ENCODE measurements at places on chromosomes 4 and X.

- no peak for DNase-seq
Observed at GRCh38 chrX:70497026-70497425, 52.4 kb downstream of the DLG3 start.

- no peak for DNase-seq
Observed at GRCh38 chr4:96736352-96736889, 896.5 kb downstream of the PDHA2 start.

GRCh38 chrX:87924619-87925018 is 407.0 kb downstream of the KLHL4 start:
- DNase-seq: no peak

DNA sequence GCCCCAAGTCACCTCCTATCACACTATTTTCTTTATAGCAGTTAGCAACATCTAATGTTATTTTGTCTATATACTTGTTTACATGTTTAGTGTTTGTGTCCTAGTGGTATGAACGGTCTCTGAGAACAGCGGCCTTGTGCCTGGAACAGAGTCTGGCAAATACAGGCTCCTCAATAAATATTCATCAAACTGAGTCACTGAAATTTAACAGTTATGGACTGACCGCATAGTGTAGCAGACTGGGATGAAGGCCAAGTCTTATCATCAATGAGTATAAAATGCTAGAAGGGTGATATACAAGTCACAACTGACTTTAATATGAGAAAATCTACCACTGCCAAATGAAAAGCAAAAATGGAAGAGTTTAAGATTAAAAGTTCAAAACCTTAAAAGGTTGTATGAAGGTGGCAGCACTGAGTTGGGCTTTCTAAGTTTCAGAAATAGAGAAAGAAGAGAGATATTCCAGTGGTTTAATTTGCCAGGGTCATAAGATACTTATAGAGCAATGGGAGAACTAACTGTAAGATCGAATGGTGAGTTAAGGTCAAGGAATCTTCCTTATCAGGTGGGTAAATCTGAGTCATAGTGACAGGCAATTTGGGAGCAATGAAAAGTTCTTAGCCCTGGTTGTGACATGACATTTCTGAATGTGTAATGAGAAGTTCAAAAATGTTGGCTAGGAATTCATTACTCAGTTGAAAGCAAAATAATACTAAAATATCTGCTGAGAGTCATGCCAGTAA is 34.9 kb downstream of the ELOVL6 start:
- DNase-seq: no peak

GRCh38 chrX:112058255-112058654 is 24.3 kb downstream of the TRPC5 start:
- no peak for DNase-seq

DNA sequence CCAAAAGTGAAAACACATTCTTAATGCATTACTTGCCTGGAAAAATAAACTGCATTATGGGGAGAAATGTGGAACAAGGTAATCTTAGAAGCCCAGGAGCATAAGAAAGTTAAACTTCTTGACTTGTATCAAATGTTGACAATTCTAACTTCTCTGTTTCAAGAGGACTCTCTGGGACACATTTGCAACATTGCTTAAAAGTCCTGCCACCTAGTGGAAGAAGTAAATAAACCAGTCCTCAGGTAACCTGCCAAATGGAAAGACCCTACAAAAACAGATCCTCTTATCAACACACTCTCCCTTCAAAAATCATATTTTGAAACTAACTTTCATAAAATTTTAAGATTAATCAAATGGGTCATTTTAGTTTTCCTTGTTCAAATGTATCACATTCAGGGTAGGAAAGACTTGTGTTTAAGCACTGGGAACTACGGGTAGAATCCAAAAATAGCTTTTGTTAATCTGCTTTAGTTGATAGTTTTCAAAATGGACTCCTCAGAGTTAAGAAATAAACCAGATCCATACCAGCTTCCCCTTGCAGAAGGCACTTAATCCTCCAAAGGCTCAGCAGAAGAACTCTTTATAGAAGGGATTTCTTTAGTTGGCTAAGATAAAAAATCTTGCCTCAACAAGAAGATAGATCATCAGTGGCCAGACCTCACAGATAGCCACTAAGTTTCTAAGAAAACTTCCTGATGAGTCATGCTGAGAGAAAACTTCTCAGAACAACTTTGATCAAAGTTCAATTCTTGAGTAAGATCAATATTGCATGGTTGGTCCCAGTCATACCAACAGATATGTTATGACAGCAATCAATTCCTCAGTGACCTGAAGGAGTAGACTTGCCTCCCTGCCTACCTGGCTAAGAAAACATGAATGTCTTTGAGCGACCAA is 141.7 kb downstream of the HHIP start:
- no peak for DNase-seq

DNA sequence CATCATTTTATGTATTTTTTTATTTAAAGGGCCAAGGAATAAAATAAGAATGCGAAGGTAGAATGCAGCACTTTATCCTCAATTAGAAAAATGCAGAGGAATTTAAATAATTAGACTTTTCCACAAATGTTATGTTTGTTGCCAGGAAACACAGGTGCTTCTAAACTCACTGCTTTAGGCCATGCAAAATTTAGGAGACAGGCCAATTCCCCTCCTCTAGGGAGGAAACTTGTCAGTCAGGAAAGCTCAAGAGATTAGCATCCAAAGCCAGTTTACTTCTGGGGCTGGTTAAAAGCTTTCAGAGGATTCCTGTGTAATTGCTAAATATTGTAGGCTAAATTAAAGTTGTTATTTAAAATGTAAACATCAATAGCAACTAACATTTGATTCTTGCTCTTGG is 124.5 kb downstream of the DMD start:
- no peak for DNase-seq

DNA sequence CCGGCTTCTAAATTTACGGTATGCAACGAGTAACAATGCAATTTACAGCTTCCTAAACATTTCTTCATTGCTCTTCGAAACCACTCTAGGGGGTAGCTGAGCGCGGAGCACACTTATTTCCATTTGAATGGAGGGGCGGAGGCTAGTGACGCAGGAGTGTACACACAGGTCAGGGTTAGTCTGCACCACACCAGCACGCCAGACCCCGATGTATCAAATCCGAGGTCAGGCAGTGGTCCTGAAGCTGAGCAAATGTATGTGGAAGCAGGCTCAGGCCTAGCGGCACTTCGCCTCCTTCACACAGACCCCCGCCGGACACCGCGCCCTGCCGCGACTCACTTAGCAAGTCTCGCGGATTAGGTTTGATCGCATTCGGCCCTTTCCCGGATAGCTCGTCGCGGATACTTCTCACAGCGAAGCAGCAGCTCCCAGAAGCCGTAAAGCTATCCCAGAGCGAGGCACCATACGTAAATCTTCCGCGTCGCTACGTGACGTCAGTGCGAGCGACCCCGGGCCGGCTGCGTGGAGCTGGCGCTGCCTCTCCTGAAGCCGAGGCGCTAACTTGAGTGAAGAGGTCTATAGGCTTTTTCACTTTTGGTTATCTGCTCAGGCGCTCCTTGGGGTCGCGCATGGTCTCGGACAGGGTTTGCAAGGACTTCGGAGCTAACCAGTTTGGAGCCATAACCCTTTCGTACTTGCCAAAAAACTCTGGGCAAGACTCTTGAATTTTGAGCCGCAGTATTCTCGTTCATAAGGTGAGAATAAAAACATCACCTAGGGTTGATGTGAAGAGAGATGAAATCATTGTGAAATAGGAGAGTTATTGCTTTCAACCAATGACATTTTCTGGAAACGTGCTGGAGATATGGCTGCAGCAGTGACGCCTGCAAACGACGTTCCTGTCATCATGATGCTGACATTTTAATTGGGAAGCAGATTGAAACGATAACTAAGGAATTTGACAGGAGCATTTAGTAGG is at the start of gene AASDH:
AASDH (minus strand) TSS at position 469 of the 979 bp plus-strand sequence. CDS start 3,192 bp downstream, outside the sequence.
- DNase-seq: peak; percentile 85

DNA sequence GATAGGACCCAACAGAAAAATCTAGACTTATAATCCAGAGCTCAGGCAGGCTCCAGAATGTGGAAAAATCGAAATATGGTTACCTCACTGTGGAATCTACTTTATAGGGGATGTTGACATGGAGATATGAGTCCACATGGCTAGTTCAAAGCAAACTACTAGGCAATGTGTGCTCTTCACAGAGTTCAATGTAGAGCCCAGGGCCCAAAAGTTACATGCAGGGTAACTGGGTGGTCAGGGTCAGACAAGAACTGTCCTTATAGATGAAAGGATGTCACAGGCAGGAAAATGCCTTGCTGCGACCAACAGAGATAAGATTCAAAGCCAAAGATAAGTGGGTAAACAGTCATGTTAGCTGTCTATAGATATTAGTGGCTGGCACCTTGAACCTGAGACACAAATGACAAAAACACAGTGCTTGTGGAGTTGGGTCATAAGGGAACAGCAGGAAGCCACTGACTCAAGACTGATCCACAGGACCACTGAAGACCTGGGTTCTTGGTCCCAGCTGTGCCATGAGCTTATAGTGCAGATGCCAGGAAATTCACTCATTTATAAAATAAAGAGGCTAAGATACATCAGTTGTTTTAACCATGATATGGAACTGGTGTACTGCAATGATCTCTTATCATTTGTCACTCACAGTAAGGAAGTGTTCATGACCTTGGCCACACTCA is 101.7 kb upstream of the MBNL3 start:
- no peak for DNase-seq

DNA sequence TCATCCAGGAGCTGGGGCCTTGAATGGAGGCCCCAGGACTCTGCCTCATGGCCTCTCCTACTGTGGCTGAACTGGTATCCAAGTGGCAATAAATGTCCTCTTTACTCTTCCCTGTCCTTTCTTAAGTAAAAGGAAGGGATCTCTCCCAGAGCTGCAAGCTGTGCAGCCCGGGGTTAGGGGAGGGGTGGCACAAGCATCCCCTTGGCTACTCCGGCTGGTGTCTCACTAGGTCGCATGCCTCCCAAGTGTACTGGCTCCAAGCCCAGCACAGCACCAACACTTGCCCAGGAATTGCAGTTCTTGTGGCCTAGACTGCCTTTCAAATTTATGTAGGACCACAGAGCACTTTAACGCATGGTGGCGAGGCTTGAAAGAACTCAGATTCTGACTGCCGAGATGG is 44.7 kb upstream of the MED14 start:
- no peak for DNase-seq

DNA sequence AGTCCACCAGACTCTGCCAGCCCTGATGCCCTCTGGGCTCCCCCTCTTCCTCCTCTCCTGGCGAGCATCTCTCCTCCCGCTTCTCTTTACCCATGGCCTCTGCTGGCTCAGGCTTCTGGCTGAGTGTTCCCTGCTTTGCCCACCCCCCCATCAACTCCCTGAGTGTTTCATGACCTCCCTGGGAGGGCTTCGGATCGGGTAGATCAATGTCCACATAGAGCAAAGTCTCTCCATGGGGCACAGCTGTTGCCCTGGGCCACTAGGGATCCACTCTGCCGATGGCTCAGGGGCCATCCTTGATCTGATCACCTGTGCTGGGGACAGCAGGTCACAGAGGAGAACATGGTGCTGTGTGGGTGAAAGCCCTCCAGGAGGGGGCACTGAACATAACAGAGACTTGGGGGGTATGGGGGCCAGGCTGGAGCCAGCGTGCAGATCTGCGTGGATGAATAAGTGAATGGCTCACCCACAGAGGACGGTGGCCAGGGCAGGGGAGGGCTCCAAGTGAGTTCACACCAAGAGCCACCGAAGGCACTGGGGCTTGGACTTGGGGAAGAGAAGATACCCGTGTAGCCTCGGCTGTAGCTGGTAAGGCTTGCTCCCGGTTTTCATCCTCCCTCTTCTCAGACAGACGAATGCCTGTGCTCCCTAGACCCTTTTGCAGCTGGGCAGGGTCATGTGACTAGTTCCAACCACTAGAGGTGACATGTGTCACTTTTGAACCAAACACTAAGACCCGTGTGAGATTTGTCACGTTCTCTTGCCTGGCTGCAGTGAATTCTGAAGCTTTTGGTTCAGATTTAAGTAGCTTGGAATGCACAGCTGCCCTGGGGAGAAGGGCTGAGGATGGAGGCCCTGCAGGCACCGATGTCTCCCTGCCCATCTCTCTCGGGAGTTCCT is 23.2 kb upstream of the AFAP1 start:
- no peak for DNase-seq

DNA sequence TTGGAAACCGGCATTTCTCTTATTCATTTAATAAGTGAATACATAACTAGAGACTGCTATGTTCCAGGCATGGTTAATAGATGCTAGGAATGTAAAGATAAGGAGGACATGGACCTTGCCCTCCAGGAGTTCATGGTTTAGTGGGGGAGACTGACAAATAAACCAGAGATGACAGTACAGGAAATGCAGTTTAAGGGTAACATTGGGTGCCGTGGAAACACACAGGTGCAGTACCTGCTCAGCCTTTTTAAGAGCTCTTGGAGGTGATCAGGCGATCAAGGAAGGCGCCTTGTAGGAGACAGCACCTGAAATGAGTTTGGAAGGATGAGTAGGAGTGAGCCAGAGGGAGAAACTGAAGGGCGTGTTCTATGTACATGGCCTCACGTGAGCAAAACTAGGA is 145.8 kb downstream of the AASDH start:
- no peak for DNase-seq

DNA sequence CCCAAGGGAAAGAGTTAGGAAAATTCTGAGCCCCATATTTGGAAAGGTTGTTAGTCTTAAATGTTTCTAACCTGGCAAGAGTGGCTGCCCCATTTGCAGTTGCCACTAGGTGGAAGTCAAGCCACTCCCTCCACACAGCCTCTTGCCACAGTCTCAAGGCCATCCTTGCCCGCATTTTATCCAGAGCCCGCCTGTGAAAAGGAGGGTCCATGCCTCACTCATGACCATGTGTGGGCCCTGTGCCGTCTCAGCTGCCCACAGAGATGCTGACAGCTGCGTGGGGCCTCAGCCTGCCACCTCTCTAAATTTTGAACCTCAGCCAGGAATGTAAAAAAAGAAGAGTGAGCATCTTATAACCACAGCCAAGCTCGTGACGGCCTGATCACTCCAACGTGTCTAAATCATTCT is 201.5 kb upstream of the FAM241A start:
- no peak for DNase-seq

GRCh38 chr4:108116423-108117168 is 52.1 kb downstream of the LEF1 start:
- no peak for DNase-seq

GRCh38 chr4:77493120-77493752 is 112.4 kb upstream of the CXCL13 start:
- no peak for DNase-seq

DNA sequence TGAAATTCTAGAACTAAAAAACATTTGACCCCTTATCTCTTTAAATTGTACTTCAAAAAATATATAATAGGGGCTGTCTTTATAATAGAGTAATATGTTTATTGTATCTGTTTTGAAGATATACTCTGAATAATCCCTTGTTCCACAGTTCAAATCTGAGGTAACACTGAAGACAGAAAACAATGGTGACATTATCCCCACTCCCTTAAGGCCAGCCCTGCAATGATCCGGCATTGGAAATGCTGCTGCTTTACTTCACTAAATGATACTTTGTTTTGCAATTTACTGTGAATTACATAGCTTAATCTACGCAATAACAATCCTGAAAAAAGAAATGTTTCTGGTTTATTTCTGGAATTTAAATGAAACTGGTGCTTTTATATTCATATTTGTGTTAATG is 34.4 kb upstream of the ZFP42 start:
- DNase-seq: no peak

- no peak for DNase-seq
Observed at GRCh38 chr4:183920512-183920911, 15.4 kb downstream of the STOX2 start.

- DNase-seq: no peak
Observed at GRCh38 chrX:9737363-9737762, 28.3 kb downstream of the GPR143 start.

- DNase-seq: no peak
Observed at GRCh38 chr4:142402900-142403299, 443.2 kb downstream of the INPP4B start.

- DNase-seq: no peak
Observed at GRCh38 chrX:130857207-130857606, 45.8 kb downstream of the ENOX2 start.

All from stimulated activated CD4-positive, alpha-beta T cell treated with anti-CD3 and anti-CD28 coated beads, Interleukin-15, amount 100 ng/mL, for 1 hour (primary cell).